ENCODE measurements at places on chromosomes 6 and 20. TPM values are rescaled to one million over a fixed set of nuclear protein-coding genes. Genes with fewer than 3 reads are reported as not detected.
A peak's percentile ranks its signal among the peaks of the same experiment; 100 is the strongest.

RNF39 gene
- 2.0 TPM for total RNA-seq

DNA sequence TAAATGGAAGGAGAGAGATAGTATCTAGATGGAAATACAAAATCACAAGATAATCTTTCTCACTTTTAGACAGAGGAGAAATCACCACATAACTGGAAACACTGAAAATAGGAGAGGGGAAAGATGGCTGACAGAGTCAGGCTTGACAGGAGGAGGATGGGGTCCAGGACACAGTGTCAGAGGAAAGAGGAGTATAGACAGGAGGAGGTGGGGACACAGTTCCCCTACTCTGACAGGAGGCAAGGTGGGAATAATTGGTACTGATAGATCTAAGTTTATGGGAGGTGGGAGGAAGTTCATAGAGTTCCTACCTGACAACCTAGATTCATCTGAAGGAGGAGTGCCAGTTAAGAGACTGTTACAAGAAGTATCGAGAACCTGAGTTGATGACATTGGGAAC, 9.1 kb downstream of the GPR6 start:
- DNase-seq, result no peak

GRCh38 chr6:109075934-109076333, 18.7 kb downstream of the SESN1 start:
- no peak for DNase-seq

- DNase-seq, result peak; percentile 95
These were observed at the start of gene SLCO4A1 for GRCh38 chr20:62642051-62642665. Gene SLCO4A1 (plus strand): TSS chr20:62642503. CDS start chr20:62656455, 13,952 bp downstream.
